NCI-H1092 treated with DMSO at 0.1 percent for 48 hours (cell line): ENCODE measurements at places on chromosomes 3 and 15.

DNA sequence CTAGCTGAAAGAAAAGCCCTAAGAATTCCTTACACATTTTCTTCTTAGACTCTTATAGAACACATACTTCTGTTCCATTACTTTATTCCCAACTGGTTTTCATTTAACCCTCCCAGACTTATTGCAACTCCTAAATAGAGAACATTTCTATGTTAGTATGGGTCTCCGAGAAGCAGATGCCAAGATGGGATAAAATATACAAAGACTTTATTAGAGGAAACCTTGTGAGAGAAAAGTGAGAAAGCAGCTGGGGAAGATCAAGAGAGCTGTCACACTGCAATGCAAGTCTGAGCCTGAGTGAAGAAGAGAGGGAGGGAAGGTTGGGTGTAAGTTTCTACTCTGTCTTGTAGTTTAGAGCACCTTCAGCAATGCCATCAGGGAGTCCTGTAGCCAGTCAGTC, 979.3 kb downstream of the IGSF11 start:
- DNase-seq = no peak

DNA sequence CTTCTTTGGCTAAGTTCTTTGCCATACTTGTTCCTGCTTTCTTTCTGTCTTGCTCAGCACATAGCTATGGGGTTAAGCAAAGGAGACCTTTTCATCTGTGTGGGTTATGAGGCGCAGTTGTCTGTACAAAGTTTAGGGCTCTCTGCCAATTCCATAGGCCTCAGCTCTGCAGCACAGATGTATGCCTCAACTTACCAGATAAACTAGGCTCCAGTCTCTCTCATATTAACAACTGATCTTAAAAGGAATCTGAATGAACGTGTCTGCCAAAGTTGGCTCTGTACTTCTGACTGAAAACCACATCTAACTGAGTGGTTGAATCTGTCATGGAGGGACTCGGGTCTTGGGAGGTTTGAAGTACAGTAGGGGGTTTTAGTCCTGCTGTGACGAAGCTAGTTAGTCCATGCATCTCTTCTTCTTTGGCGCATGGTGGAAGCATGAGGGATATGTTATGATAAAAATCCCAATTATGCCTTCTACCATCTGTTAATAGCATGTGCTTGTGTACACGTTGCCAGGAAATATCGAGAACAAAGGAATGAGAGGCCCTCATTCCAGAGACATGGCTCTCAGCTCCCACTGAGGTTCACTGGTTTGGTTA, 114.6 kb upstream of the TSC22D2 start:
- DNase-seq = no peak

DNA sequence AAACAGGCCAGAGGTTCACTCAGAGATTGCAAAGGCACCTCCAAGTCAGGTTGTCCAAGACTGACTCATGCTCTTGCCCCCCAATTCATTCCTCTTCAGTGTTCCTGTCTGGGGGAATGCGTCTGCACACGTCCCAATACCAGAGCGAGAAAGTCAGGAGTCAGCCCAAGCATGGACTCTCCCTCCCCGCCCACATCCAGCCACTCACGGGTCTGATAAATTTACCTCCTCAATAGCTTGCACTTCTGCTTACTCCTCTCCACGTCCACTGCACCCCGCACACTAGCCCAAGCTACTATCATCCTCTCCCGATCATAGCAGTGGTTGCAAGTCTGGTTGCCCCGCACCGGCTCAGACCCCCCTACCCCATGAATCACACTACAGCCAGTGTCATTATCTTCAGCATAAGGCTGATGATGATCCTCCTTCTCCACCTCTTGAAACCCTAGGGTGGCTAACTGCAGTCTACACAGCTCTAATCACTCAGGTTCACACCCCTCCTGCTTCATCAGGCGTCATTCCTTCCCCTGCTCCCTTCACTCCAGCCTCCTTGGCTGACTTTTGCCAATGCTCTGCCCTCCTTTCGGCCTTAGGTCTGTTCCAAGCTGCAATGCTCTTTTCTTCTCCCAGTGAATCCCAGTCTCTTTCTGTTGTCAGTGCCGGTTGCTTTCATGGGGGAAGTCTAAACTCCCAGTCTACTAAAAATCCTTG, 27.6 kb upstream of the MYO1E start:
- no peak for DNase-seq

DNA sequence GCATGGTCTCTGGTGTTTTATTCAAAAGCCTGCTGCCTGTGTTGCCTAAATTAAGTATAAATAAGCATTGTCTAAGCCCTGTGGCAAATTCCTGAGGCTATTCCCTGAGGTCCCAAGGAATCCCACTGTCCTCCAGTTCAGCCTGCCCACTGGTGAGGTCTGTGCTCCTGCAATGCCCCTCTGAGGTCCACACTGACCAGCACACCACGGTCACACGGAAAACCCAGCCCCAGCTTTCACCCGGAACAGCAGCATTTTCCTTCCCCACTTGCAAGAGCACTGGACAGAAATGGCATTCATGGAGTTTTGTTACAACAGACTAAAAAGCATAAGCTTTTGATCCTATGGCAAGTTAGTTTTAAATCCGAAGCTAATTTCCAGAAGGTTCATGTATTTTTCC, 234.0 kb downstream of the KLF13 start:
- DNase-seq = no peak

- DNase-seq = no peak
Measured at GRCh38 chr3:147393261-147393942, 12.9 kb downstream of the ZIC4 start.
